ENCODE measurements at places on chromosomes 4 and X.
A peak's percentile ranks its signal among the peaks of the same experiment; 100 is the strongest.

DNA sequence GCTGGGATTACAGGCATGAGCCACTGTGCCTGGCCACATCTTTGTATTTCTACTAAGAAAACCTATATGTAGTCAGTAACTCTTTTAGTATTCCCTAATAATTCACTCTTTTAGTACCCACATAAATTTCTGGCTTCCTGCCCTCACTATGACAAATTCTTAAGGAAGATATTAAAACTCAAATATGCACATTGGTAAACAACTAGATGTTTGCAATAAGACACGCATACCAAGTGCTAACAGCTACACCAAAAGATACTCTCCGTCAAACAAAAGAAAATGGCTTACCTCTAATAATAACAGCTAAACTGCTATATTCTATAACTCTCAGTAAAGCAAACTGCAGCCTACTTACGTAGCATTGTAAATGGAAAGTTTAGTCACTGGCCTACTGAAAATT, 6.3 kb downstream of the UBA6 start:
- DNase-seq = no peak

DNA sequence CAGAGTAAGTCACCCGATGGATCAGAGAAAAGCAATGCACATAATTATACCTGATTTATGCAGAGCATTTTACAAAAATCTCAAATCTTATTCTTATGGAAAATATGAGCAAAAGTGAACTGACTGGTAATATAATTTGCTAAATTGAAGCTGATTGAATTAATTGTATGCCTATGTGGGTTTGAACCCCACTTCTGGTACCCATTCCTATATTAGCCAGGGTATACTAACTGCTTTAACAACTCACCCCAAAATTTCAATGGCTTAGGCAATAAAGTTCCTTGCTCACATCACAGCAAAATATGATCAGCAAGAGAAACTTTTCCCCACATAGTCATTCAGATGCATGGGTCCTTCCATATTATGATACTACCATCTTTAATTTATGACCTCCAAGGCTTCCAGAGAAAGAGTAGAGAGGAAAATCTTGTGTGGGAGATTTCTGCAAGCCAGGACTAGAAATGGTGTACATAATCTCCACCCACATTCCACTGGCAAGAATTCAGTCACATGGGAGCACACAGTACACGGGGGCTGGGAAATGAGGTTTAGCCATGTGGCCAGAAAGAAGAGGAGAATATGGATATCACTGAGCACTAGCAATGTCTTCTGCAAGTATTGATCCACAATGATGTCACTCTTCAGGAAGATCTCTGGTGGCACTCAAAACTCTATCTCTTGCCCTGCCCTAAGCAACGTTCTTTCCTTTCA, 640.7 kb downstream of the BCOR start:
- no peak for DNase-seq

DNA sequence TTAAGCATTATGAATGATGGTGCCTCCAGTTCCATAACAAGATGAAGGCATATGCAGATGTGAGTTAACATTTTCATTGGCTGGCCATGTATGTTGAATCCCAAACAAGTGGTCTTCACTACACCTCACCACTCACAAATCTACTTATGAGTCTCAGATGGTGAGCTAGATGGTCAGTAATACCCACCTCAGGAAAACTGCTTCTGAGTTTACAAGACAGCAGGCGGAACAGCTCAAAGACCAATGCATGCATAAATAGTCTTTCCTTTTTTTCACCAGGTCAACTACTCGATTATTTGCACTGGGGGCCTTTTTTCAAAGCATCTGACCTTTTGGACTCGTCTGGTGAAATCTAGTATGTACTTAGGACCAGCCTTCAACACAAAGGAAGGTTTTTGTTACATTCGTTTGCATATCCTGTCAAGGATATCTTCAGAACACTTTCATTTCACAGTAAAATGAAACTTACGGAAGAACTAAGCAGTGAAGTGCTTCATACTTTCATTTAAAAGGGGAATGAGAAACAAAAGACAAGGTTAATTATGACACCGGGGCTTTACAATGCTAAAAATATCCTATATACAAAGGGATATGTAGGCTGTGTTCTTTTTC, 23.1 kb upstream of the TLR7 start:
- no peak for DNase-seq

GRCh38 chrX:97529536-97530200, 646.0 kb downstream of the RPA4 start:
- DNase-seq = no peak

- no peak for DNase-seq
Measured at GRCh38 chr4:16860516-16860915, 37.9 kb downstream of the LDB2 start.

GRCh38 chrX:74272230-74272629, 31.8 kb upstream of the ZCCHC13 start:
- DNase-seq = no peak

GRCh38 chr4:125013891-125014290, 300.9 kb upstream of the FAT4 start:
- no peak for DNase-seq

GRCh38 chr4:110195561-110196205, 2.7 kb downstream of the ELOVL6 start:
- DNase-seq = no peak

DNA sequence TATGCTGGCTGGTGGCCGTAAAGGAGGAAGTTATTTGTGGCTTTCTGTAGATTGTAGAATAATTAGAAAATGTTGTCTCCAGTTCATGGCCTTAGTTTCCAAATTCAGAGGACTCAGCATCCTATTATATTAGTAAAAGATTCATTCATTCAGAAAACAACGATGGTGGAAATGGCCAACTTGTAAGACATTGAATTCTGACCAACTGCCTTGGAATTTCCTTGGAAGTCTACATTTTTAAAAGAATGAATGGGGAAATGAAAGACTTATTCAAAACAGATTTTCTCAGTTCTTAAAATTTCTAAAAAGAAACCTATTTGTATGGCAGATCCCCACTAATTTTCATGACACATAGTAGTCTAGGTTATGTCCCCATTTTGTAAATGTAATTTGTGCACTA, 561.5 kb downstream of the ANKRD50 start:
- DNase-seq = no peak

DNA sequence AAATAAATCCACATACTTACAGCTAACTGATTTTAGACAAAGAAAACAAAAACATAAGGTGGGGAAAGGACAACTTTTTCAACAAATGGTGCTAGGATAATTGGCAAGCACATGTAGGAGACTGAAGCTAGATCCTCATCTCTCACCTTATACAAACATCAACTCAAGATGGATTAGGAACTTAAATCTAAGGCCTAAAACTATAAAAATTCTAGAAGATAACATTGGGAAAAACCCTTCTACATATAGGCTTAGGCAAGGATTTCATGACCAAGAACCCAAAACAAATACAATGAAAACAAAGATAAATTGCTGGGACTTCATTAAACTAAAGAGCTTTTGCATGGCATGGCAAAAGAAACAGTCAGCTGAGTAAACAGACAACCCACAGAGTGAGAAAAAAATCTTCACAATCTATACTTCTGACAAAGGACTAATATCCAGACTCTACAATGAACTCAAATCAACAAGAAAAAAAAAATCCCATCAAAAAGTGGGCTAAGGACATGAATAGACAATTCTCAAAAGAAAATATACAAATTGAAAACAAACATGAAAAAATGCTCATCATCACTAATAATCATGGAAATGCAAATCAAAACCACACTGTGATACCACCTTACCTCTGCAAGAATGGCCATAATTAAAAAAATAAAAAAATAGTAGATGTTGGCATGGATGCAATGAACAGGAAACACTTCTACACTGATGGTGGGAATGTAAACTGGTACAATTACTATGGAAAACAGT, 14.1 kb upstream of the AFP start:
- DNase-seq = no peak

DNA sequence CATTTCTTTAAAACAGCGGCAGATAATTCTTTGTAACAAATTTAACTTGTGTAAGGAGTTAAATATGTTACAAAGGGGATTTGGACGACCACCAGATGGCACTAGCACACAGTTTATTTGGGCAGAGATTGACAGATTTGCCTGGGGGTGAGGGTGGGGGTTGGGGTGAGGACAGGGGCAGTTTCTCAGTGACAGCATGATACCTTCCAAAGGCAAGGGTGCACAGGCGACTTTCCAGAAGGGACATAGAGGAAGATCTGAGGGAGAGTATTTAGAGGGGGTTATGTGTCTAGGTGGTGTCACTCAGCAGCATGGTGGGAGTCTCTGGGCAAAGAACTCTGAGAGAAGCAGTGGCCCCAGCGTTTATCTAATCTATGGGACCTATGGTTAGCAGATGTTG, 9.6 kb upstream of the TMA16 start:
- DNase-seq = peak; percentile 21

DNA sequence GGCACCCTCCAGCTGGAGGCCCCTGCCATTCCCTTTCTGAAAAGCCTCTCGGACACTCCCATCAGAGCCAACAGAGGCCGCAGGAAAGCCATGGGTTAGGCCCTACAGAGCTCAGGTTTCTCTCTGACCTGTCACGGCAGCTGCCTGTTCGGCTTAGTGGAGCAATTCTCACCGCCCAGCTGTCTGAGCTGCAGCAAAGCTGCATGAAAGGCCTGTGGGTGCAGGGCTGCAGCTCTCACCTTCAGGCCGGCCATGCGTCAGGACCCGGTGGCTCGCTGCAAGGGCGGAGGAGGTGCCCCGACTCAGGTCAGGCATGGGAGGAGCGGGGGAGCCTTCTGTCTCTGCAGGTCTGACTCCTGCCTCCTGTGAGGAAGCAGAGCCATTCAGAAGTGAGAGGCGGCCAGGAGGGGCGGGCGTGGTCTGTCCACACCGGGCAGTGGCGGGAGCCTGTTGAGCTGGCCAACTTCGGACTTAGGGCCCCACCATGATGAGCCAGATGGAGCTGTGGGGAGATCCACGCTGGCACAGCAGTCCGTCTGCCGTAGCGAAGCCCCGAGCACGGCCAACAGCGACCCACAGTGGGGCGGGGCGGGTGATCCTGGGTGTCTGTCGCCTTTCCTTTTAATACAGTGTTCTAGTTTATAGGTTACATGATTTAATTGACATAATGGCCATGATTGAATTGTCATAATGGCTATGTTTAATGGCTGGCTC, 23.4 kb downstream of the PDE6B start:
- DNase-seq = no peak

DNA sequence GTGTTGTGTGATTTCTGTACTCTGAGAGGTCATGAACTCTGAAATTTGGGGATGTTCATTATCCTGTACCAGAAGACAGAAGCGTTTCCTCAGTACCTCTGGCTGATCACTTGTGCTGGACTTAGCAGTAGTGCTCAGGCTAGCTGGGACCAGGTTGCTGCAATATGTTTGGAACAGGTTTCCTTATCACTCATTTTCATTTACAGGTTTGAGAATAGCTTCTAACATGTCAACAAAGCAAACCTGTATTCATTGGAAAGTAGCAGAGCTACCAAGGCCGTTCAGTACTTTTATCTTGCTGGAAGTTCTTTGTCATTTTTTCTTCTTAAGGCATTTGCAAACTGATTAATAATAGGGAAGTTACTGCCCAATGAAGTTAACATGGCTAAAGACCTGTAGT, 242.9 kb upstream of the ANKRD50 start:
- no peak for DNase-seq

DNA sequence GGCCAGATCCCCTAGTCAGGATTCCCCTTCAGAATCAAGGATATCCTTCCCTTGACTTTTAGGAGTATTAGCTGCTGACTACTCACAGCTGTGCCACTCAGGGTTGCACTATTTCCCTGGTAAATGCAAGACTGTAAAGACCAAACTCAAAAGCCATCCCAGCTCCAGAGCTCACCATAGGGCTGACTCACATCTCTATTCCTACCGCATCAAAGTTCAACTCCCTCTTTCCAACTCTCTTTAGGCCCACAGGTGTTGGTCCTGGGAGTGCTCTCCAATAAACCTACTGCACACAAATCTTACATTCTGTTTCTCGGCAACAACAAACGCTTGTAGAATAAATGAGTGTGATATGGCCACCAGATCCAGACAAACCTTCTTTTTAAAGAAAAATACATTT, 109.6 kb downstream of the PPP3CA start:
- no peak for DNase-seq
